Esophagus mucosa (tissue), 1 donor: ENCODE measurements at places on chromosomes 2 and 18.

GRCh38 chr18:76255070-76255683, 239.9 kb downstream of the ZNF516 start:
- ATAC-seq, result no peak

GRCh38 chr2:6791682-6792081, 74.0 kb downstream of the CMPK2 start:
- ATAC-seq, result no peak

DNA sequence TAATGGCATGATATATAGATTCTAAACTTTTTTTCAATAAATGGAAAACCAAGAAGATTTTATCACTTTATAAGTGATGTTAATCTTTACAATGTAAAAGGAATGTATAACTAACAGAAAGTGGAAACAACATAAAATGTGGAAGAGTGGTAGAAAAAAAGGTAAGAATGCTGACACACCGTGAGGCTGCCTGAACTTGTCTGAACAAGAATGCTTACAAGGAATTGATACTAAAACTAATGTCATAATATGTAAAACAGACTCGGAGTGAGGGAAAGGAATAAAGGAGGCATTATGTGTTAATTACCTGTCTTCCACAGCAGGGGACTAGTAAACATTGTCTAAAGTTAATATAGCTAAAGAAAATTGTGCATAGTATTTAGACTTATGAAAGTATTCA, 958.8 kb upstream of the TMEFF2 start:
- ATAC-seq, result peak; percentile 42

DNA sequence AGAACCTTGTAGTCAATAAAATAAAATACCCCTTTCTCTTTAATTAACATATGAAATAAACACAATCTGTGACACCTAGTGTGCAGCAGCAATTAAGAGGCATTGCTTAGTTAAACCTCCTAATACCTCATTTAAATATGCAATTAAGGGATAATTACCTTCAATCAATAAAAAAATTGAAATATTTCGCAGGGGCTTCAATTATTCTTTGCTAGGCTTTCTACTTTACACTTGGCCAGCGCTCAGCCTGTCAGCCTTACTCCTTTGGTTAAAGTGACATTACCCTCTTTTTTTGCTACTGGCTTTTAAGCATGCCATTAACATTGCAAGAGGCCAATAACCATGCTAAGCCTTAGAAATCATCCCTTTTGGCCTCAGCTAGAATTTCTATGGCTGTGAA, 327.5 kb upstream of the ZNF521 start:
- ATAC-seq, result no peak

GRCh38 chr2:75456111-75456510, 104.6 kb downstream of the EVA1A start:
- ATAC-seq, result no peak

GRCh38 chr2:202238234-202239197, at the start of gene SUMO1:
Gene SUMO1 (minus strand): TSS chr2:202238597. CDS start chr2:202238451, 146 bp downstream.
- ATAC-seq, result peak; percentile 93

DNA sequence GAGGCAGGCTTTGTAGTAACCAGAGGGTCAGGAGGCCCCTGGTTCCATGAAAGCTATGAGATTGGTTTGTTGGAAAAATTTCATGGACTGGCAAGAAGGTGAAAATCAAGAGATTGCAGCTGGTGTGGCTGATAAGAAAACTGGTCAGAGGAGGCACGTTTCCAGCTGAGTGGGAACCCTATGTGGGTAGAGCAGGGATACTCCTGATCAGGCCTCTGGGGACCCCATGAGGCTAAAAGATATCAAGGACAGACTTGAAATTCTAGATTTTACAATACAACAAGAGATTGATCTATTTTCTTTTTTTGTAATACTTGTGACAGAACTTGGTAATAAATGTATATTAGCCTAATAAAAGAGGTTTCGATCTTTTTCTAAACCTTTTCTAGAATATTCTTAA, 1615.1 kb downstream of the DPP10 start:
- ATAC-seq, result no peak

DNA sequence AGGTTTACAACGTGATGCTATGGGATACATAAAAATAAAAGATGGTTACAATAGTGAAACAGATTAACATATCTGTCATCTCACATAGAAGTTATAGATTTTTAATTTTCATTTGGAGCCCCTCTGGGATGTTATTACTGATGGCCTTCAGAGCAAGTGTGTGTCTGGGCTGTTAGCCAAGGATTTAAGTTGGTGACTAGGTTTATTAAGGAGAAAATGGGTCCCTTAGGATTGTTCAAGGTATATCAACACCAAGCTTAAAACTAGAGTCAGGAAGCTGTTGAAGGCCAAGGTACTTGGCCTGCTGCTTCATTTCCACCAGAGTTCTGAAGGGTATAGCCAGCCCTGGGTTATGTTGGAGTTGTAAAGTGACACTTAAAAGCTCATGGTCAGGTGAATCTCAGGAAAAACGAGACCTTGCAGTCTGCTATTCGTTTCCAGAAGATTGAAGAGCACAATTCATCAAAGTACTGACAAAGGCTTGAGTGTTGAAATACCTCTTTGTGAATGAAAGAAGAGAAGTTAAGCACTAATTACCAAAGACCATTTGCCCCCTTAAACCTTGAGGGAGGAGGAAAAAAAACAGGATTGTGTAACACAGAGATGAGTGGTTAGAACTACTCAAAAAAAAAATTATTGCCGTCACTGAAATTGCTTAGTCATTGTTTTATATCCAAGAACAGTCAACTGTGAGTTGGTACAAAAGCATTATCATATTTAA, 48.4 kb downstream of the MAP2 start:
- peak; percentile 25 for ATAC-seq

DNA sequence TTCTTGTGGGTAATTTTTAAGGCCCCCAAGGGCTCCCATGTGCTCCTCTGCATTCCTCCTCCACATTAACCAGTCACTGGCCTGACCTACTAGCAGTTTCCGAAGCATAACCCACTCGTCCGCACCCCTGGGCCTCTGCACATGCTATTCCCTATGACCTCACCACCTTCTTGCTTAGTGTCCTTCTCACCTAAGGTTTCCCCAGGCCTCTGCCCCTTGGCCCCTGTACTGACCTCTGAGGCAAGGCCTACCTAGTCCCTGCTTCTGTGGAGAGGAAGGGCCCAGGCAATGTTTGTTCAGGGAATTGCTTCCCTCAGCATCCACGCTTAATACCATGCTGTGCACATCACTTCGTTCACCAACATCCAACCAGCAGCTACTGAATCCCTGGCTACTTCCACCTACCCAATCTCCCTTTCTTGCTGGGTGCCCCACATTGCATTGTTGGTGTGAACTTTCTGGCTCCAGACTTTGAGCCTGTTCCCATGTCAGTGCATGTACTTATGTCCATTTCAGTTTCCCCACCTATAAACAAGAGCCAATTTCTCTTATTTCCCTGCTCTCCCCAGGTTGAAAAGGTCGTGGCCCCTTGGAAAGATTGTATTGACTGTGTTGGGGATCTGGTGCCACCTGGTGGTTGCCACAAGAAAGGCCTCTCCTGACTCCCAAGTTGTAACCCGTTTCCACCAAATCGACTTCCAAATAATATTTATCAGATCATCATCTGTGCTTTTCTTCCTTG, 19.2 kb upstream of the TMEM177 start:
- no peak for ATAC-seq

GRCh38 chr2:15195813-15196212, 365.3 kb downstream of the NBAS start:
- ATAC-seq, result no peak

DNA sequence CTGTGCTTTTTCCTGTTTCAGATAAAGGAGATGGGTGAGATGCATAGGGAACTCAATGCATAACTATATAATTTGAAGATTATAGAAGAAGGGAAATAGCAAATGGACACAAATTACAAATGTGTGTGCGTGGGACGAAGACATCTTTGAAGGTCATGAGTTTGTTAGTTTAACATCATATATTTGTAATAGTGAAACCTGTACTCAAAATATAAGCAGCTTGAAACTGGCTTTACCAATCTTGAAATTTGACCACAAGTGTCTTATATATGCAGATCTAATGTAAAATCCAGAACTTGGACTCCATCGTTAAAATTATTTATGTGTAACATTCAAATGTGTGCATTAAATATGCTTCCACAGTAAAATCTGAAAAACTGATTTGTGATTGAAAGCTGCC, 16.4 kb upstream of the MSH2 start:
- ATAC-seq, result no peak

- ATAC-seq, result no peak
Observed at GRCh38 chr2:215967590-215968378, 45.6 kb downstream of the MREG start.

GRCh38 chr2:41933585-41934320, 114.1 kb upstream of the PKDCC start:
- peak; percentile 50 for ATAC-seq

DNA sequence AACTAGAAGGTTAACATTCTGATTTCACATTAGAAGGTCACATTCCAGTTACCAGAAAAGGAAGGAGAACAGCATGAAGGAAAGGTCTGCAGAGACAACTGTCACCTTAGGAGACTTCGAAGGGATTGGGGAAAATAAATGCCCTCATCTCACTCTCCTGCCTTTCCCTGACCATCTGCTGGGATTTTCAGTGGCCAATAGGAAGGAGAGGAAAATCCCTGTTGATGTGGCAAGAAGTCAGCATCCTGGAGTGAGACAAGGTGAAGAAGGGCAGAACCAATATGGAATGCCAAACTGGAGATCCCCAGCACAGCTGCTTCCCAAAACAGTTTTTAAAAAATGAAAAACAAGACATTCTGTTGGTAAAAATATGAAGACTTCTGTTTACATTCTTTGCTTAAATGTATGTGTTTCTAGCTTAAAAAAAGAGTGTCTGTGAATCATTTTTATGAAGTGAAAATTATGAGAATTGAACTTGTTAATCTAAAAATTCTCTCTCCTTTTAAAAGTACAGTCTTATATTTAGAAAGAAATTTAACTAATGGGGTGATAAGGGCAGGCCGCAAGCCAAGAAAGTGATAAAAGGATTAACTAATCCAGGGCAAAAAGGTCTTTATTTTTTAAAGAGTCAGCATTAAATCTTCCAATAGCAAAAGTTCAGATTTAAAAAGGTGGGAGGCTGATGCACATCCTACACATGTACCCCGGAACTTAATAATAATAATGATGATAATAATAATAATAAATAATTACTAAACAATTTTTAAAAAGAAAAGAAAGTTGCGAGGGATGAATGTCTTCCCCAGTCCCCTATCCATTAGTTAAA, 160.6 kb upstream of the DOK6 start:
- no peak for ATAC-seq

DNA sequence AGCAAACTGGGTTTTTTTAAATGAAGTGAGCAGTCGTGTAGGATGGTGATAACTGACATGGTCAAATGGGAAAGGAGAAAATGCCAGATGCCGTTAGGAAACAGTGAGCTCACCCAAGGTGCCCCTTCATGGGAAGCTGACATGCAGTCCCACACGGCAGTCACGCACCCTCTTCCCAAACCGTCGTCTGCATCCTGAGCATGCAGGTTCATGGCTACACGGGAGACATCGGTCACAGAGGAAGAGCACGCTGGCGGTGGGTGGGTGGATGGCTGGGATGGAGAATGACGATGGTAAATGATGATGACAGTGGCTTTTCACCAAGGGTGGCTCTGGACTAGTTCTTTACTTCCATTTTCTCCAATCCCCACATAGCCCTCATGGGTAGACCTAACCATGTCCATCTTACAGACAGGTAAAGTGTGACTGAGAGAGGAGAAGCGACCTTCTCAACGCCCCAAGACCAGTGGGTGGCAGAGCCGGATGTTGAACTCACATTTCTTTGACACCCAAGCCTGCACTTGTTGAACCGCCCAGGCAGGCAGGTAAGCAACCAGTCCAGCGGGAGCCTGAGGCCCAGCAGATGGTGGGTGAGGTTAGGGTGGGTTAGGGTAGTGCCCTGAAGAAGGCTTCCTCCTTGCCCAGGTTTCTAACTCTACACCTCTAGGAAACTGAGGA, 44.5 kb downstream of the TNS1 start:
- peak; percentile 48 for ATAC-seq
